IMR-90 (cell line): ENCODE measurements at places on chromosomes 1 and 21. TPM values are rescaled to one million over a fixed set of nuclear protein-coding genes. Genes with fewer than 3 reads are reported as not detected.

The TSACC gene
- not detected in 2 replicates for total RNA-seq

GRCh38 chr21:45769294-45769693, 125.8 kb downstream of the PCBP3 start:
- DNase-seq = no peak

The KLF17 gene
- 0.28 and 0.36 TPM in 2 replicates for total RNA-seq

The BARHL2 gene
- total RNA-seq = not detected in 2 replicates

DNA sequence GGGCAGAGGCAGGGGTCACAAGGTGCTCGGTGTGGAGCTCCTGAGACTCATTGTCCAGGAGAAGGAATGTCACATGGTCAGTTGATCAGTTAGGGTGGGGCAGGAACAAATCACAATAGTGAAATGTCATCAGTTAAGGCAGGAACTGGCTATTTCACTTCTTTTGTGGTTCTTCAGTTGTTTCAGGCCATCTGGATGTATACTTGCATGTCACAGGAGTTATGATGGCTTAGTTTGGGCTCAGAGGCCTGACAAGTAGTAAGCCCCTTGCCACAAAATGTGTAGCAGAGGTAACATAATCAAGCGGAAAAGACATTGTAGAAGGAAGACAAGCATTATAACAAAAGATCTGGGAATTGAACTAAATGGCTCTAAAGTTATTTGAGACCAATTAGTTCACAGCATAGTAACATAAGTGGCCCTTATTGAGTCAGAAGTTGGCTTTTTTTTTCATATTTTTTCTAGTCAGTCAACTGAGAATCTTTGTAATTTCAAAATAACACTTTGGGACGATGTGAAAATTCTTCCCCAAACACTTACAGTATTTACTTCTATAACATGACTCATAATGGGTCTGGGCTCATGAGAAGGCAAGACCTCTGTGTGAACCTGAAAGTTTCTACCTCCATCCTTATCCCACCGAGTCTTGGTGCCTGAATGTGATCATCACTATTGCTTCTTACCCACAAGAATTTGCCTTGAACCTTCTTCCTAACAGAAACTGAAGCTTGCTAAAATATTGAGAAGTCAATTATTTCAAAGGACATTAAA, 137.0 kb upstream of the DPT start:
- DNase-seq = no peak

DNA sequence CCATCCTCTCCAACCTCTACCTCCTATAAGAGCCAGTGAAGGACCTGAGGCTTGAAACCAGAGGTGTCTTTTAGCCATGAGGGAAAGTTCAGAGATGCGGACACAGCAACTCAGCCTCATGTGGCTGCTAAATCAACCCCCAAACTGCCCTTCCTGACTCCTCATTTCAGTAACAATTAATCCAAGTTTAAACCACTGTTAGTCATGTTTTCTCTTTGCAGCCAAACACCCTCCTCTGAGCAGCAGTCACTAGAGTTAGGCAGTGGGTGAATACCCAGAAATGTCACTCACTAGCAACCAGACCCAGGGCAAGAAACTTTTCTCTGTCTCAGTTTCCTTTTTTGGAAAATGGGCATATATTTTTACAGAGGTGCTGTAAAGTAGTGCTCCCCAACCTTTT, 71.2 kb downstream of the KCNJ15 start:
- no peak for DNase-seq

The ELAPOR1 gene
- 0.28 and 0.54 TPM in 2 replicates for total RNA-seq

The B3GALT2 gene
- total RNA-seq = 4.5 and 5.8 TPM in 2 replicates

GRCh38 chr1:154878371-154879037, 8.4 kb upstream of the KCNN3 start:
- peak; percentile 62 for DNase-seq

DNA sequence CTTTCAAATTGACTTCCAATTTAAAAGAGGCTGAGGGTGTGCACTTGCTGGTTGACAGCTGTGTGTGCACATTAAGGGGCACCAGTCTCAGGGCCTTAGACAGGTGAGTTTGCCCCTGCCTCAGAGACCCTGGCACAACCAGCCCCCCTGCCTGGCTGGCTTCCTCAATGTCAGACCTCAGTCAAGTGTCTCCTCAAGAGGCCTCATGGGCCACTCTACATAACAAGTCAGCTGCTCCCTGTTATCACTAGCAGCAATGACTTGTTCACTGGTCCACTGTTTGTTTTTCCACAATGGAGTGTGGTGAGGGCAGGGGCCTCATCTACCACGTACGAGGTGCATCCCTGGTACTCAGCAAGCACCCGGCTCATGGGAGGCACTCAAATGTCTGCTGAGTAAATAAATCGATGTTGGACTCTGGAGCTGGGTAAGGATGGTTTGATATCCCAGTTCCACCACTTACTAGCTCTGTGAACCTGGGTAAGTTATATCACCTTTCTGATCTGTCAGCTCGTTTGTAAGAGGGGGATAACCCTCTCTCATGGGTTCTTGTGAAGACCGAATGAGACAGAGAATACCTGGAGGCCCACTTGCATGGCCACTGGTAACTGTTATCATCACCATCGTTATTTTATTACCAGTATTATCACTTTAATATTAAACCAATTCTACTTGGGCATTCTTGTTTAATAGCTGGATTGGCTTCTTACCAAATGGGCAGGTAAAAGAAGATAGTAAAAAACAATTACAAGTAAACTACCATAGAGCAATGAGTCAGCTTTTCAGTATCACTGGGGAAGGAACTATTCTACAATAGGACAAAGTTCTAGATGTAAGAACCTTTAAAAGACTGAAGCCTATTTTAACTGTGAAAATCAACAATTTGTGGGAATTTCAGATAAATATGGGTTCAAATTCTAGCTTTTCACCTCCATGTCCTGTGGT, 64.6 kb downstream of the SLC66A1 start:
- no peak for DNase-seq

GRCh38 chr1:60924964-60925798, 157.2 kb upstream of the NFIA start:
- DNase-seq = no peak

The SH2D2A gene
- total RNA-seq = 0.28 TPM in 1 of 2 replicates, not detected in the other

DNA sequence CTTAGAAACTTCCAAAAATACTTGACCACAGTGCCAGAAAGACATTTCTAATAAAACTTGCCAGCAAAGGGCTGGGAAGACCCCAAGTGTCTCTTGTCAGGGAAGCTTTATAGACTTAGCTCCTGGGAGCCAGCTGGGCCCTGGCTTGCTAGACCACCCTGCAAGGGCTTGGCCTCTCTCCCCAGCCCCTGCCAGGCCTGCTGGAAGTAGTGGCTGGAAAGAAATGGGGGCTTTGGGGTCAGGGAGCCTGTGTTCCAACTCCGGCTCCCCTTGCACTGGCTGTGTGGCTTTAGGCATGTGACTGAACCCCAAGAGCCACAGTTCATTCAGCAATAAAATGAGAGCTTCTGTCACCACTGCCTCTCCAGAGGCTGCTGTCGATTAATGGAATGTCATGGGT, 31.1 kb downstream of the H3-3A start:
- no peak for DNase-seq

GRCh38 chr1:237287876-237288521, 246.0 kb downstream of the RYR2 start:
- no peak for DNase-seq

DNA sequence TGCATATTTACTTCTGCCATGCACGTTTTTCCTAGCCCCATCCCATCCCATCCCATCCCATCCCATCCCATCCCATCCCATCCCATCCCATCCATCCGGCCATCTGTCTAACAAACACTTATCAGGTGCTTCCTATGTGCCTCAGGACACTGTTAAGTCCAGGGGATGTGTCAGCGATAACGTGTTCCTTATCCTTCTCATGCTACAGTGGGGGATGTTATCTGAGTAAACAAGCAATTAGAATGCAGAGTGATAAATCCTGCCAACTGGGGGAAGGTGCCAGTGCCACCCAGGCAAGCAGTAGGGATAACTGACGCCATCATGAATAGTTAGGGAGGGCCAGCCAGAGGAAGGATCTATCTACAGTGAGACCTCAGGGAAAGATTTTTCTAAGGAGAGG, 304.2 kb downstream of the CAMTA1 start:
- DNase-seq = no peak

DNA sequence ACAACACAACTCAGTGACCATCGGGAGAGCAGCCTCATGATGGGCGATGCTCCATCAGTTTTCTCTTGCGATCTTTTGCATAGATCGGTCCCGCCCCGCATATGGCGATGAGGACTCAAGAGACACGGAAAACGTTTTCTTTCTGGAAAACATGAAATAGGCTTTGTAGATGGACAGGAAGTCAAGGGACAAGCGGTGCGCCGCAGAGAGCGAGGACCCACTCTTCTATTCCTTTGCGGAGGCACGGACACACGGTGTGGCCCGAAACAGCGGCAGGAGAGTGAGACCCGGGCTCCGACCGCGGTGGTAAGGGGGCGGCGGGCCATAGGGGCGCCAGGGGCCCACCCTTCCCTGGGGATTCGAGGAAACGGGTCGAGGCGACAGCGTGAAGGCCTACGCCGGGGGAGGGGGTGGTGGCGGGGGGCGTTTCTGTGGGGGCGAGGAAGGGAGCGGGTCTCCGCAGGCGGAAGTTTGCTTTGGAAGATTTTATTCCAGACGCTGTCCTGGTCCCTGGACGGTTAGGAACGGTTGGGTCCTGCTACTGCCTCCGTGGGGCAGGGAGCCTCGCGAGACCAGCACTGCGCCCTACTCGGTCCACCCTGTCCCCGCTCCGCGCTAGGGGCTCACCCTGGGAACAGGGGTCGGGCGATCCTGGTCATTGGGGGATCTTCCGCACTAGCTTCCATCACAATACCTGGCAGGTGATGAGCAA, 796 bp upstream of the TDRKH start:
- DNase-seq = no peak

The TPR gene
- total RNA-seq = 60.4 and 63.6 TPM in 2 replicates

GRCh38 chr1:235259133-235259778, 68.7 kb downstream of the ARID4B start:
- DNase-seq = no peak

- DNase-seq = no peak
Measured at GRCh38 chr1:2981981-2982614, 39.2 kb upstream of the ACTRT2 start.

The CYP4A22 gene
- total RNA-seq = not detected in 2 replicates

- no peak for DNase-seq
Measured at GRCh38 chr1:237281481-237281880, 239.5 kb downstream of the RYR2 start.

DNA sequence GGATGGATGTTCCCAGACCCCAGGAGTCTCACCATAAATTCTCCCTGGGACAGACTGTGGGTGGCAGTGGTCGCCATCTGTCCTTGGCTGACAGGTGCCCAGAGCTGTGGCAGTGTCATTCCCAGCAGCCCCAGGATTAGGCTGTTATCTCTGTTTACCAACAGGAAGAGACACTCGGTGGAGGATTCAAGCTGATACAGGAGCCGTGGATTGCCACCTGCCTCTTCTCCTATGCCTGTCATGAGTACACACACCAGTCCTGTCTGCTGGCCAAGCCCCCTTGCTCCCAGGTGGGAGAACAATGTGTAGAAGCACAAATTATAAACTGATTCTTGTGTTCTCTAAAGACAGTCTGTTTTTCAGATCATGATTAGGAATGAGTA, 152.6 kb downstream of the ETS2 start:
- DNase-seq = no peak

The TLCD4 gene
- 0.36 and 0.83 TPM in 2 replicates for total RNA-seq

DNA sequence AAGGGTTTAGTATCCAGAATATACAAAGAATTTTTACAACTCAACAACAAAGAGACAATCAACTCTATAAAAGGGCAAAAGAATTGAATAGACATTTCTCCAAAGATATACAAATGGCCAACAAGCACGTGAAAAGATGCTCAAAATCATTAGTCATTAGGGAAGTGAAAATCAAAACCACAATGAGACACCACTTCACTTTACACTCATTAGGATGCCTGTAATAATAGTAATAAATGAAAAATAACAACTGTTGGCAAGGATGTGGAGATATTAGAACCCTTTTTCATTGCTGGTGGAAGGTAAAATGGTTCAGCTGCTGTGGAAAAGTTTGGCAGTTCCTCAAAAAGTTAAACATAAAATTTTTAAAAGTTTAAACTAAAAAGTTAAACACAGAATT, 7.0 kb upstream of the ABCD3 start:
- DNase-seq = no peak
